Thyroid gland (tissue), 4 donors: ENCODE measurements at places on chromosomes 1 and 21.

- H3K4me3 ChIP-seq = no peak overlapping the region
- H3K27me3 ChIP-seq = no peaks in the 10 kb centered on the region
- H3K4me1 ChIP-seq = no peaks in the 10 kb centered on the region
- no peak for DNase-seq
- H3K36me3 ChIP-seq = no peaks in the 10 kb centered on the region
Measured at GRCh38 chr21:35226968-35227744, 178.1 kb upstream of the RUNX1 start.

DNA sequence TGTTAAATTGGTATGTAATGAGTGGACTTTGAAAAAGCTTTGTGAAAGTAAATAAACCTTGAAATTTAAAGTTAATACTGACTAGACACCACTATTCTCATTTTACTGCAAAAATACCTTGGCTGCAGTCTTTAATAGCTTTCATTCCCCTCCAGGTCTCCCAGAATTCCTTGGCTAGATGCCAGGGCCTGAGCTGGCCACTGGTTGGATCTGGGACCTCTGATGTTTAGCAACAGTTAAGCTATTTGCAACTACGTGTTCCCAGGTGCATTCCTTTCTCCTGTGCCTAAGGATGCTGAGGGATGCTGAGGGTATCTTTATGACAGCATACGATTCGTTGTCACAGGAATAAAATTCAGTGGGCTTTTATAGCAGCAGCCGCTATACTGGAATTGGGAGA, 938.7 kb downstream of the TTLL7 start:
- no peaks in the 10 kb centered on the region for H3K36me3 ChIP-seq
- no peak overlapping the region for H3K4me3 ChIP-seq
- no peaks in the 10 kb centered on the region for H3K27me3 ChIP-seq

DNA sequence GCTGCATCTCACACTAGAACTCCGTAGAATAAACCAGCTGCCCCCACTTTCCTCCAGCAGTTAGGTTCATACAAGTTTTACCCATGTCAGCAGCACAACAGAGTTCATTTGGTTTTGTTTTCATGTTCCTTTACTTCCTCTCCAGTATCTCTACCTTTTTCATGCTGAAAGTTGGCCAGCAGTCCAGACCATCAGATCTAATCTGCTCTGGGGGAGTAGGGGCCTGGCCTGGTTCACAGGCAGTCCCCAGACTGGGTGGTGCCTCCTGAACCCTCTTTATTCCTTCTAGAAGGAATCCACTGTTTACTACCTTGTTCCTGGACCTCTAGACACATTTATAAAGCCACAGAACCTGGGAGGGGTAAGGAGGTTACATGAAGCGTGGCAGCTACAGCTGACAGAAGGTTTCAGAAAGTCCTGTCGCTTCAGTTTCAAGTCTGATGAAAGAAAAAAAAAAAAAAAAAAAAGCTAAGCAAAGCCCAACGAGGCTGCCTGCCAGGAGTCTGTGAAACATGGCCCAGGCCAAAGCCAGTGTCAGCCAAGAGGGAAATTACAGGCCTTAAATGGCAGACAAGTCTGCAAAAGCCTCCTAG, 184.6 kb upstream of the JUN start:
- H3K27ac ChIP-seq = peak overlapping the region; percentile 92
- DNase-seq = peak; percentile 91
- no peaks in the 10 kb centered on the region for H3K36me3 ChIP-seq
- no peaks in the 10 kb centered on the region for H3K27me3 ChIP-seq

DNA sequence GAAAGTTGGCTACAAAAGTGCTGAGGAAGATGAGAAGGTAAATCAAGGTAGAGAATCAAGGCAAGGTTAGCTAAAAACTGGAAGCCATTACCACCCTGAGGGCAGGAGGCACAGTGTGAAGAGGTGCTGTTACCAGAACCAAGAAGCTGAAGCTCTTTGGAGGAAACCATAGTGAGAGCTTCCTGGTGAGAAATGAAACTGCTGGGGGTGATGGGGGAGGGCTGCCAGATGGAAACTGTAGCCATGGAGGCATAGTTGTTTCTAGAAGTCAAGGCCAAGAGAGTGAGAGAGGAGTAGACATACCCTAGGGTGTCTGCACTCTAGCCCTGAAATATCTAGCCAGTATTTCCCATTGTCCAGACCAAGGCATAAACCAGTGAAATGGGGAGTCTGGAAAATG, 28.7 kb downstream of the IFI44 start:
- H3K27me3 ChIP-seq = no peaks in the 10 kb centered on the region
- H3K36me3 ChIP-seq = no peaks in the 10 kb centered on the region
- H3K27ac ChIP-seq = no peak overlapping the region
- DNase-seq = no peak
- H3K4me3 ChIP-seq = no peak overlapping the region
- H3K4me1 ChIP-seq = no peaks in the 10 kb centered on the region

- no peak for DNase-seq
- no peak overlapping the region for H3K27ac ChIP-seq
- no peaks in the 10 kb centered on the region for H3K27me3 ChIP-seq
- H3K36me3 ChIP-seq = no peaks in the 10 kb centered on the region
- H3K4me1 ChIP-seq = peaks cover 7% of the 10 kb centered on the region
Measured at GRCh38 chr1:84107955-84108354, 36.1 kb upstream of the PRKACB start.

GRCh38 chr1:94045465-94046056, 75.4 kb downstream of the ABCA4 start:
- no peaks in the 10 kb centered on the region for H3K36me3 ChIP-seq
- H3K27ac ChIP-seq = peak overlapping the region; percentile 84
- peak; percentile 97 for DNase-seq
- peaks cover 42% of the 10 kb centered on the region for H3K4me1 ChIP-seq
- H3K4me3 ChIP-seq = no peak overlapping the region

- no peaks in the 10 kb centered on the region for H3K27me3 ChIP-seq
- no peaks in the 10 kb centered on the region for H3K4me1 ChIP-seq
- DNase-seq = no peak
- no peak overlapping the region for H3K27ac ChIP-seq
- no peaks in the 10 kb centered on the region for H3K36me3 ChIP-seq
Measured at GRCh38 chr1:79304131-79304530, 297.6 kb upstream of the ADGRL4 start.

- DNase-seq = no peak
- no peaks in the 10 kb centered on the region for H3K36me3 ChIP-seq
- peak overlapping the region; percentile 99 for H3K27ac ChIP-seq
- peaks cover 12% of the 10 kb centered on the region for H3K4me1 ChIP-seq
- H3K4me3 ChIP-seq = peak overlapping the region; percentile 98
Measured at GRCh38 chr1:40690771-40691537, 550 bp upstream of the NFYC start.

DNA sequence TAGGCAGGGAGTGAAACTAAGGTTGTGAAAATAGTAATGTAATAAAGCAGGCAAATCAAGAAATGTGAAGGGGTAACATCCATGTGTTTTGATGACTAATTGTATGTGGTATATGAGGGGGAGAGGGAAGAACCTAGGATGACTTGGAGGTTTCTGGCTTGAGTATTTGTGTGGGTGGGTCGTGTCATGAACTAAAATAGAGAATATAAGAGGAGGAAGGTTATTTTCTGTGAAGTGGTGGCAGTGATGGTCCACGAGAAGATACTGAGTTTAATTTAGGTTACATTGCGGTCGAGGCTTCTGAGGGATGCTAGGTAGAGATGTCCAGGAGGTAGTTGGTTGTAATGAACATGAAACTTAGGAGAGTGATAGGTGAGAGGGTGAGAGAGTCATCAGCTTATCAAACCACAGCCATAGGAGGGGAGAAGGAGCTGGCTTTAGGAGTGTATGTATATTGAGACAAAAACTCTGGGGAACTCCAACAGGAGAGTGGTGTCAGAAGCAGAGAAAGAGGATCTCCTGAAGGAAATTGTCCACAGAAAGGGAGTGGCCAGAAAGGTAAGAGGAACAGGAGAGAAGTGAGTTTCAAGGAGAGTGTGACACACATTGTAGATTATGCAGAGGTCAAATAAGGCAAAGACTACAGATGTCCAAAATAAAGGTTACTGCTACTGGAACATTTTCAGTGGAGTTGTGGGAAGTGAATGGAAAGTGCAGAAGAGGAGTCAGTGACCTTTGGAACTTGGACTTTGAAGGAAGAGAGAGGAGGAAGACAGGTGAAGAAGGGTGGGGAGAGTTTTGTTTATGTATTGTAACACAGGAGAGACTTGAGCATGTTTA, 89.0 kb upstream of the MACF1 start:
- H3K4me3 ChIP-seq = no peak overlapping the region
- peak overlapping the region; percentile 7 for H3K27ac ChIP-seq
- H3K36me3 ChIP-seq = no peaks in the 10 kb centered on the region
- no peaks in the 10 kb centered on the region for H3K27me3 ChIP-seq
- H3K4me1 ChIP-seq = peaks cover 81% of the 10 kb centered on the region
- DNase-seq = no peak

DNA sequence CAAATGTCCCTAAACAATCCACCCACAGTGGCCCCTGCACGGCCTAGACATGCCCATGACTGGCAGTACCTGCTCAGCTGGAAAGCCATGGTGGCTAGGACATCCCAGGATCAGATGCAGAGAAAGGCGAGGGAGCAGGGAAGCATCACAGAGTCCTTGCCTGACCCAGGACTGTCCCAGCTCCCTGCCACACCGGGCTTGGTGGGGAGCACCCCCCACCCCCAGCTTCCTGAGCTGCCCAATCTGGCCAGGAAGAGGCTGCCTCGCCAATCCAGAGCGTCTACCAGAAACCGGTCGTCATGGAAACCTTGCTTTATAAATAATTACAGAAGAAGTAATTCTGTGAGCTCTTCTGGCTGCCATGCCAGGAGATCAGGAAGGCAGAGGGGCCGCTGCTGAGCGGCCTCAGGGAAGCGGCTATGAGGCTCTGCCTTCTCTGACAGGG, 34.8 kb downstream of the ACOT7 start:
- peak overlapping the region; percentile 39 for H3K27ac ChIP-seq
- no peaks in the 10 kb centered on the region for H3K36me3 ChIP-seq
- no peaks in the 10 kb centered on the region for H3K4me1 ChIP-seq
- DNase-seq = no peak
- H3K27me3 ChIP-seq = no peaks in the 10 kb centered on the region

DNA sequence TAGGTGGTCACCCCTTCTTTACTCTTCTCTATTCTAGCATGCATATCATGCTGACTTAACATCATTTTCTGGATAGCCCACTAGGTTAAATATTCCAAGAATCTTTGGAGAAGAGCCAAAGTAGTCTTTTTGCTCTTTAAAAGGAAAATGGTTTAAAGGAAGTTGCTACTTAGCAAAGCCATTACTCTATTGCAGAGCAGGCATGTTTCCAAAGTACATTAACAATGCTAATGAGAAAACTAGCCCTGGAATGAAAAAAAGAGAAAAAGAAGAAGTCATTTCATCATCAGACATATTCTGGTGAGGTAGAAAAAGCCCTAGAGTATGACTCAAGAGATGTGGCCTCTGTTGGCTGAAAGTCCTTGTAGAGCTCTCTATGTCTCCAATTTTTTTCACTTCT, 74.0 kb downstream of the NUF2 start:
- DNase-seq = no peak
- peaks cover 4% of the 10 kb centered on the region for H3K4me1 ChIP-seq
- H3K36me3 ChIP-seq = no peaks in the 10 kb centered on the region
- H3K27ac ChIP-seq = no peak overlapping the region
- H3K27me3 ChIP-seq = no peaks in the 10 kb centered on the region

DNA sequence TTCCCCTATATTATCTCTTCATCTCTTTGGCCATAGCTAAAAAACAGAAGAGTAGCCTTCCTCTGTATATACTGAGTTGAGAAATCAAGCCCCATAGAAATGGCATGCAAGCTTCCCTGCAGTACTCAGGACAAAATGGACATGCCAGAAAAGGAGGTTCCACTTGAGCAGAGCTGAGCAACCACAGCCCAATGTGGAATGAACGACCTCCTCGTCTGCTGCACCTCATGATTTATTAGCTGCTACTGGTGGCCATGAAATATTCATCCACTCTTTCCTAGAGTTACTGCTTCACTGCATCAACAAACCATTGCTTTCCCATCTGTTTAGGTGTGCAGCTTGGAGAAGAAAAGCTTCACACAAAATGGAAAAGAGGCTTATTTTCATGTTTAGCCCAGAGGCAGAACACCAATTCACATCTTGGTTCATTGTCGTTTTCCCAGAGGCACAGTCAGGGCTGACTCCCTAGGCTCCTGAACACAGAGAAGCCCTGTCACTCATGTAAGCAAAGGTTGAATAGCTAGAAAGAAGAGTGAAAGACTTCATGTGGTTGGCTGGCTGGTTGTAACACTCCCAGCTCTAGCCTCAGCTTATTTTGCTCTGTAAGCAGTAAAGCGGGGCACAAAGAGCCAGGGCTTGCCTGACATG, 148.0 kb downstream of the TSEN15 start:
- H3K4me3 ChIP-seq = no peak overlapping the region
- no peak for DNase-seq
- H3K4me1 ChIP-seq = no peaks in the 10 kb centered on the region
- no peaks in the 10 kb centered on the region for H3K36me3 ChIP-seq
- no peaks in the 10 kb centered on the region for H3K27me3 ChIP-seq
- no peak overlapping the region for H3K27ac ChIP-seq

- H3K4me3 ChIP-seq = peak overlapping the region; percentile 77
- H3K4me1 ChIP-seq = peaks cover 17% of the 10 kb centered on the region
- H3K27ac ChIP-seq = peak overlapping the region; percentile 82
- H3K36me3 ChIP-seq = no peaks in the 10 kb centered on the region
- DNase-seq = peak; percentile 27
Measured at GRCh38 chr1:17437580-17438317, 1.7 kb downstream of the RCC2 start.

DNA sequence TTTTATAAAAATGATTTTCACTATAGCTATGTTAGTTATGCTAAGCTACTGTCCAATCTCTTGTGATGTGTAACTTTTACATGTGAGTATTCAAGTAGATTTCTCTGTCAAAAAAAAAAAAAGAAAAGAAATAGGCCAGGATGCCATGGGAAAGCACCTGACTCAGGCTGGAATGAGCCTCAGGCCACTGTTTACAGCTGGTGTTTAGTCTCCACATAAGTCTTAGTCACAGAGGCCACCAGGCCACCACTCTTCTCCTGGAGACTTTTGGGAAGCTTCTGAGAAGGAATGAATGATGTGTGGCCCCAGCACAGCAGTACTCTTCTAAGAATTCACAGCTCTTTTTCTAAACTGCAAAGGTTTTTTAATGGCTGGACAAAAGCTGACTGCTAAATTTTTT, 48.9 kb downstream of the CHML start:
- no peak overlapping the region for H3K27ac ChIP-seq
- DNase-seq = no peak
- H3K36me3 ChIP-seq = no peaks in the 10 kb centered on the region
- H3K4me3 ChIP-seq = no peak overlapping the region
- no peaks in the 10 kb centered on the region for H3K4me1 ChIP-seq

DNA sequence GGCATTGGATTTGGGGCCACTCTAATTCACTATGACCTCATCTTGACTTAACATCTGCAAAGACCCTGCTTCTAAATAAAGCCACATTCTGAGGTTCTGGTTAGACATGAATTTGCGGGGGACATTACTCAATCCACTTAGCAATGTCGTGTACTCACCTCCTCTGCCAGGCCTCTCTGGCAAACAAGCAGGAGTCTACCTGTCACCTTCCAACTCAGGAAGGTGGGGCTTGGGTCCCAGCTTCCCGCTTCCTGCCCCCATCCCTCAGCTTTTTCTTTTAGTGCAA, 177.8 kb downstream of the PSMG1 start:
- DNase-seq = no peak
- no peak overlapping the region for H3K4me3 ChIP-seq
- peaks cover 58% of the 10 kb centered on the region for H3K4me1 ChIP-seq

GRCh38 chr1:157963713-157964112, 29.7 kb upstream of the KIRREL1 start:
- H3K27me3 ChIP-seq = no peaks in the 10 kb centered on the region
- no peak overlapping the region for H3K27ac ChIP-seq
- H3K36me3 ChIP-seq = no peaks in the 10 kb centered on the region

GRCh38 chr21:34570313-34570712, 44.6 kb downstream of the RCAN1 start:
- no peak overlapping the region for H3K4me3 ChIP-seq
- H3K27me3 ChIP-seq = no peaks in the 10 kb centered on the region
- H3K4me1 ChIP-seq = no peaks in the 10 kb centered on the region
- no peak for DNase-seq
- H3K27ac ChIP-seq = no peak overlapping the region

GRCh38 chr21:45747233-45747766, 103.8 kb downstream of the PCBP3 start:
- H3K27me3 ChIP-seq = no peaks in the 10 kb centered on the region
- H3K4me1 ChIP-seq = no peaks in the 10 kb centered on the region
- no peak for DNase-seq
